ENCODE measurements at places on chromosomes 1 and 21. TPM values are rescaled to one million over a fixed set of nuclear protein-coding genes. Genes with fewer than 3 reads are reported as not detected.

The FCRL6 gene
- not detected for total RNA-seq

The BARHL2 gene
- total RNA-seq: not detected

The SYCP1 gene
- total RNA-seq: not detected

The KCNAB2 gene
- total RNA-seq: 1.3 TPM

The TRIM67 gene
- total RNA-seq: not detected

The KCNA3 gene
- under 0.01 TPM for total RNA-seq

DNA sequence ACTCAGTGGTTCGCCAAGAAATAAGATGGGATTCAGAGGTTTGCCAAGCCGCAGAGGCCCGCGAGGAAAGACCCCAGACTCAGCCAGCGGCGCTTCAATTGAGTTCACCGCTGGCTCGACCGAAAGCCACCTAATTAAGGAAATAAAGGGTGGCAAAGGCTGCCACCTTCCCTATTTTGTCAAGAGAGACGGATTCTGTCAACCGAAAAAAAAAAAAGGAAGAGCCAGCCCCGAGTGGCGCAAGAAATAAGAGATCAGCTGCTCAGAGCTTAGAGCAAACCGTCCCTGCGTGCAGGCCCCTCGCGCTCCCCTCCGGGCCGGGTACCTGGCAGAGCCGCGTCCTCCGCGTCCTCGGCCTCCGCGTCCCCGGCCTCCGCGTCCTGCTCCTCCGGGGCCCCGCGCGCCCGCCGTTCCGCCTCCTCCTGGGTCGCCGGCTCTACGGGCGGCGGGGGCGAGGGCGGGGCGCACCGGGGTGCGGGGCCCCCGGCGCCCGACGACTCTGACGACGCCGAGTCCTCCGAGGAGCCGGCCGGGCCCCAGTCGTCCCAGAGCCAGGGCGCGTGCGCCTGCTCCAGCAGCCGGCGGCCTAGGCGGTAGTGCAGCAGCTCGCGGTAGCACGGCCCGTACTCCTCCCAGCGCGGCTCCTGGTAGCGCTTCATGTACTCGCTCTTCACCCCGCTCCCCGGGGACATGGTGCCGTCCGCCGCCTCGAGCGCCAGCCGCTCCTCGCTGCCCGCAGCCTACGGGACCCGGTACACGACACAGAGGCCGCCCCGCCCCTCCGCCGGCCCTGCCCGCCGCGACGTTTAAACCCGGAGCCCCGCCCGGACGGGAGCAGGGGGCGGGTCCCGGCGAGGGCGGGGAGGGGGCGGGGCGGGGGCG lies 832 bp downstream of the CCSAP start:
- H3K4me1 ChIP-seq: peaks cover 2% of the 10 kb centered on the region
- DNase-seq: peak; percentile 57
- H3K27ac ChIP-seq: peak overlapping the region; percentile 77
- peaks cover 5% of the 10 kb centered on the region for H3K27me3 ChIP-seq

GRCh38 chr21:35027563-35028450 lies 21.3 kb downstream of the RUNX1 start:
- no peak overlapping the region for H3K4me3 ChIP-seq
- H3K27ac ChIP-seq: no peak overlapping the region
- DNase-seq: no peak
- no peaks in the 10 kb centered on the region for H3K4me1 ChIP-seq
- no peaks in the 10 kb centered on the region for H3K27me3 ChIP-seq

- H3K4me3 ChIP-seq: no peak overlapping the region
- H3K4me1 ChIP-seq: peaks cover 30% of the 10 kb centered on the region
- no peaks in the 10 kb centered on the region for H3K27me3 ChIP-seq
- no peaks in the 10 kb centered on the region for H3K36me3 ChIP-seq
- H3K27ac ChIP-seq: peak overlapping the region; percentile 60
Measured at GRCh38 chr1:181141431-181141910, 53.0 kb downstream of the IER5 start.

- H3K27ac ChIP-seq: no peak overlapping the region
- H3K4me1 ChIP-seq: no peaks in the 10 kb centered on the region
- no peak for DNase-seq
- no peak overlapping the region for H3K4me3 ChIP-seq
Measured at GRCh38 chr1:244406337-244406736, 45.4 kb downstream of the ADSS2 start.

GRCh38 chr21:34526618-34527290 lies 14.7 kb upstream of the KCNE1 start:
- peaks cover 17% of the 10 kb centered on the region for H3K36me3 ChIP-seq
- no peaks in the 10 kb centered on the region for H3K27me3 ChIP-seq
- peak overlapping the region; percentile 57 for H3K4me3 ChIP-seq
- peak; percentile 100 for DNase-seq

- no peak overlapping the region for H3K27ac ChIP-seq
- H3K27me3 ChIP-seq: no peaks in the 10 kb centered on the region
- DNase-seq: peak; percentile 29
- no peak overlapping the region for H3K4me3 ChIP-seq
- peaks cover 13% of the 10 kb centered on the region for H3K4me1 ChIP-seq
- H3K36me3 ChIP-seq: no peaks in the 10 kb centered on the region
Measured at GRCh38 chr21:36859744-36860501, 106.5 kb downstream of the HLCS start.

- H3K27ac ChIP-seq: no peak overlapping the region
- no peak overlapping the region for H3K4me3 ChIP-seq
- no peaks in the 10 kb centered on the region for H3K36me3 ChIP-seq
Measured at GRCh38 chr1:208595745-208596144, 351.6 kb upstream of the PLXNA2 start.

DNA sequence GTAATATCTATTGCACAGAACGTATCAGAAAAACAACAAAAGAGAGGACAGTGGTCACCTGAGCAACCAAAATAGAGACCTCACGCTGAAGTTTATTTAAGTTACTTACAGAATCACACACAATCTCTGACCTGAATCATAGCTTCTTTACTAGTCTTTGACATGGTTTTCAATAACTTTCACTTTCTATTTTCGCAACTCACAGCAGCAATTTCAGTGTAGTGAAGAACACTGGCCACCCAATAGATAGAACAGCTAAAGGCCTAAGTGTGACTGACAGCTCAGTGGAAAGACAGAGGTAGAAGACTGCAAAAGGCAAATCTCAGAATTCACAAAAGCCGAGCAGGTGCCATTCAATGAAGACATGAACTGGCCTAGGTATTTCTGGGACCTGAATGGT lies 435.6 kb upstream of the CHRM3 start:
- H3K4me3 ChIP-seq: no peak overlapping the region
- DNase-seq: no peak
- H3K36me3 ChIP-seq: no peaks in the 10 kb centered on the region
- no peaks in the 10 kb centered on the region for H3K27me3 ChIP-seq
- no peaks in the 10 kb centered on the region for H3K4me1 ChIP-seq

DNA sequence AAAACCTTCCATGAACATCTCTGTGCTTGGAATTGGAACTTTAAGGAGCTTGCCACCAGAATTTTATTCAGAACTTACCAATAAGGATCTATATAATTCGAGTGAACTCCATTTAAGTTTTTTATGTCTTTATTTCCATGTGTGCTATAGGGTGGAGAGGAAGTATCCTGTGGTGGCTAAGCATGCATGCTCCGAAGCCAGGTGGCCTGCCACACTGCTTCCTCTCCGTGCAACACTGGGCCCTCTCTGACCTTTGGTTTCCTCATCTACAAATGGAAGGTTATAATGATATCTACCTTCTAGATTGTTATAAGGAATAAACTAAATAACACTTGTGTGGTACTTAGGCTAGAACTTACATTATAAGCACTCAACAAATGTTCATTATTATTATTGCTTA lies 382.1 kb downstream of the PTPRC start:
- H3K4me1 ChIP-seq: no peaks in the 10 kb centered on the region
- no peak overlapping the region for H3K27ac ChIP-seq
- H3K4me3 ChIP-seq: no peak overlapping the region
- no peak for DNase-seq
- no peaks in the 10 kb centered on the region for H3K36me3 ChIP-seq
- H3K27me3 ChIP-seq: no peaks in the 10 kb centered on the region

GRCh38 chr1:215417122-215417521 lies 150.0 kb upstream of the KCTD3 start:
- H3K4me3 ChIP-seq: no peak overlapping the region
- peaks cover 3% of the 10 kb centered on the region for H3K4me1 ChIP-seq
- no peaks in the 10 kb centered on the region for H3K36me3 ChIP-seq
- H3K27me3 ChIP-seq: no peaks in the 10 kb centered on the region
- peak; percentile 20 for DNase-seq

DNA sequence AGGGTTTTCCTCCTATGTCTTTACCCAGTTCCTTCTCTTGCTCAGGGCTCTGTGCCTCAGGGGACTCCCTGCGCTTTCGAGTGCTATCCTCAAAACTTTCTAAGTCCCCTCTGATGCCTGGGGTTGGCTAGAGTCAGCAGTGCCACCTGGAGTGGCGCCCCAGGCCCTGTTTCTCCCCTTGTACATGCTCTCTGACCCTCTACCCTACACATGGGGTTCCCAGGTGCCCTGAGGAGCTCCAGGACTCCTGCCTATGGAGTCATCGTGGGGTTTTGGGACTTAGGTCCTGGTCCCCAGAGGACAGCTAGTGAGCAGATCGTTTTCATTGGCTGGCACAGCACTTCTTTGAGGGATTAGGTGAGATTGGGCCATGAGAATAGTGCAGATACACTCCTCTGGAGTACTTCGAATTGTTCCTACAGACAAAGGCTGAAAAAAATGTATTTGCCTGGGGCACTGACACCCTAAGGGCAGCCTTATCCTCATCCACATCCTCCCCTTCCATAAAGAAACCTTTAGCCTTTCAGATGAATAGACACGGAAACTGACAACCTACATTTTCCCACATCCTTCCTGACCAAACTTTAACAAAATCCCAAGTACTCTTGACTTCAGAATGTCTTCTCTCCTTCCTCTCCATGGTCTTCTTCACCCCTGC lies 41.5 kb downstream of the LGR6 start:
- peak overlapping the region; percentile 22 for H3K27ac ChIP-seq
- DNase-seq: no peak
- no peaks in the 10 kb centered on the region for H3K36me3 ChIP-seq
- H3K4me3 ChIP-seq: no peak overlapping the region
- H3K27me3 ChIP-seq: peaks cover 5% of the 10 kb centered on the region

- H3K27ac ChIP-seq: no peak overlapping the region
- no peaks in the 10 kb centered on the region for H3K36me3 ChIP-seq
- no peak for DNase-seq
- no peak overlapping the region for H3K4me3 ChIP-seq
Measured at GRCh38 chr1:154760469-154760933, 109.6 kb downstream of the KCNN3 start.

GRCh38 chr1:245156041-245156735 lies 1.4 kb downstream of the KIF26B start:
- DNase-seq: peak; percentile 65
- no peaks in the 10 kb centered on the region for H3K27me3 ChIP-seq
- H3K4me3 ChIP-seq: peak overlapping the region; percentile 86
- H3K27ac ChIP-seq: peak overlapping the region; percentile 4

DNA sequence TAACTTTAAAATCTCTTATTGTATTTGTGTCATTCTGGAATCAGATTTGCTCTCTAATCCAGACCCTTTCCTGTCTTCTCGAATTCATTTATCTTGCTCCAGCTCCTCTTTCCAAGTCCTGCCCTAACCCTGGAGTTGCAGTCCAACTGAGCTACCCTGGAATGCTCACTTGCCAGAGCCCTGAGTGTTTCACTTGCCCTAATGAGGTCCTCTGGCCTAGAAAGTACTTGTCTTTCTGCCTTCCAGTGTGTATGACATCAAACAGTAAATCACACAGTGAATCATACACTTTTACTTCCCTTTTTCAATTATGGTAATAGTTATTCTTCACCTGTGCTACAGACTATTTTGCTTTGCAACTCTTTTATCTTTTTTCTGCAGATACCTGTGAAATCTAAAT lies 96.9 kb downstream of the NEK7 start:
- peak; percentile 75 for DNase-seq
- no peaks in the 10 kb centered on the region for H3K36me3 ChIP-seq
- no peaks in the 10 kb centered on the region for H3K27me3 ChIP-seq
- H3K27ac ChIP-seq: no peak overlapping the region
- H3K4me1 ChIP-seq: peaks cover 2% of the 10 kb centered on the region

DNA sequence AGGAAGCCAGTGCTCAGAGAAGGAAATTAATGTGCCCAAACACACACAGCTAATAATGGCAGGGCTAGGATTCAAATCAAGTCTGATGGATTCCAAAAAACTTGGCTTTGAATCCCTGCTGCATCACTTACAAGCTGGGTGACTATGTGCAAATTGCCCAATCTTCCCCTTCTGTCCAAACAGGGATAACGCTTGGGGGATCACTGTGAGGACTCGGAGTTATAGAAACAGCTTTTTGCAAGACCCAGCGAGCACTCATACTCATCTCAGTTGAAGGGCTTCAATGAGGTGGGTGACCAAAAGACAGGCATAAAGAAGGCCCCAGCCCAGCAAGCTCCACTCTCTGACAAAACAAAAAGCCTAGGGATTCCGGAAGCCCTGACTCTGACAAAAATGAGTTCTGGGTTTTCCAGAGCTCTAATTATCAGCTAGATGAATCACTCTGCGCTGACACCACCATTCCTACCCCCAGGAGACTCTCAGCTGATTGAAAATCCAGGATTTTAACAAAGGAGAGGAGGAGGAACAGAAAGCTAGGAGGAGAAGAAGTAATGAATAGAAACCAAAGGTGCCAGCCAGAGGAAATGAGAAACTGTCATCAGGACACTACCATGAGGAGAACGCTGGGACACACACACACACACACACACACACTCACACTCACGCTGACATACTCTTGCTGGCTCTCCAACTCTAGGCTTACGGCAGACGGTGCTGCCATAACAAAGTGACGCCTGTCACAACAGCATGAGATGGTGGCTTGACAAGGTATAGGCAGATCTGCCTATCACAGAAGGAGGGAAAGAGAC lies 1.6 kb upstream of the STK40 start:
- peaks cover 9% of the 10 kb centered on the region for H3K36me3 ChIP-seq
- no peaks in the 10 kb centered on the region for H3K27me3 ChIP-seq
- H3K4me3 ChIP-seq: no peak overlapping the region

- H3K4me1 ChIP-seq: peaks cover 3% of the 10 kb centered on the region
- peak overlapping the region; percentile 96 for H3K27ac ChIP-seq
- peaks cover 31% of the 10 kb centered on the region for H3K36me3 ChIP-seq
- H3K27me3 ChIP-seq: no peaks in the 10 kb centered on the region
Measured at GRCh38 chr1:145858238-145858900, 512 bp downstream of the PIAS3 start.

GRCh38 chr1:25110485-25110884 lies 121.8 kb downstream of the SYF2 start:
- H3K27ac ChIP-seq: no peak overlapping the region
- H3K27me3 ChIP-seq: peaks cover 44% of the 10 kb centered on the region
- H3K4me3 ChIP-seq: no peak overlapping the region
- DNase-seq: no peak
- H3K4me1 ChIP-seq: 0 out of 2 replicates have a peak, but pooled peaks cover 2% of the 10 kb centered on the region

- no peak overlapping the region for H3K27ac ChIP-seq
- no peaks in the 10 kb centered on the region for H3K27me3 ChIP-seq
- peaks cover 26% of the 10 kb centered on the region for H3K36me3 ChIP-seq
Measured at GRCh38 chr1:246775531-246776385, 51.5 kb downstream of the SCCPDH start.
